ENCODE measurements at places on chromosomes 11 and 22.

GRCh38 chr11:116515664-116516184, 257.1 kb downstream of the BUD13 start:
- DNase-seq = no peak

GRCh38 chr22:29014773-29015172, 46.9 kb downstream of the C22orf31 start:
- DNase-seq = no peak

GRCh38 chr11:73493956-73494598, 103.8 kb downstream of the FAM168A start:
- peak; percentile 63 for DNase-seq

- DNase-seq = no peak
Measured at GRCh38 chr11:9276571-9276970, 11.4 kb upstream of the DENND5A start.

GRCh38 chr11:63683133-63683991, 2.1 kb downstream of the RTN3 start:
- DNase-seq = peak; percentile 74

GRCh38 chr22:29820961-29821290, 17.1 kb downstream of the ASCC2 start:
- DNase-seq = peak; percentile 55

- DNase-seq = no peak
Measured at GRCh38 chr11:23765682-23766252, 731.1 kb upstream of the LUZP2 start.

DNA sequence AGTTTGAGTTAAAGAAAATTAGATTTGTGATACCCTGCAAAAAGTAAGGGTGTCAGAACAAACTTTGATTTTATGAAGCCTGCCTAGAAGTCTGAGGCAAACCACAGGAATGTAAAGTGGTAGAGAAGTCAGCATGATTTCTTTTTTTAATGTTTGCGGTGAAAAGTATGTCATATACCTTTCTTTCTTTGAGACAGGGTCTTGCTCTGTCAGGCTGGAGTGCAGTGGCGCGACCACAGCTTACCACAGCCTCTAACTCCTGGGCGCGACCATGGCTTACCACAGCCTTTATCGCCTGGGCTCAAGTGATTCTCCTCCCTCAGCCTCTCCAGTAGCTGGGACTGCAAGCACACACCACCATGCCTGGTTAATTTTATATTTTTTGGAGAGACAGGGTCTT, 4.7 kb downstream of the API5 start:
- DNase-seq = no peak

GRCh38 chr11:6554828-6555706, 48.3 kb downstream of the RRP8 start:
- DNase-seq = no peak

- no peak for DNase-seq
Measured at GRCh38 chr11:11769782-11770181, 72.0 kb upstream of the USP47 start.

GRCh38 chr11:116217006-116217405, 555.8 kb downstream of the BUD13 start:
- DNase-seq = peak; percentile 66

DNA sequence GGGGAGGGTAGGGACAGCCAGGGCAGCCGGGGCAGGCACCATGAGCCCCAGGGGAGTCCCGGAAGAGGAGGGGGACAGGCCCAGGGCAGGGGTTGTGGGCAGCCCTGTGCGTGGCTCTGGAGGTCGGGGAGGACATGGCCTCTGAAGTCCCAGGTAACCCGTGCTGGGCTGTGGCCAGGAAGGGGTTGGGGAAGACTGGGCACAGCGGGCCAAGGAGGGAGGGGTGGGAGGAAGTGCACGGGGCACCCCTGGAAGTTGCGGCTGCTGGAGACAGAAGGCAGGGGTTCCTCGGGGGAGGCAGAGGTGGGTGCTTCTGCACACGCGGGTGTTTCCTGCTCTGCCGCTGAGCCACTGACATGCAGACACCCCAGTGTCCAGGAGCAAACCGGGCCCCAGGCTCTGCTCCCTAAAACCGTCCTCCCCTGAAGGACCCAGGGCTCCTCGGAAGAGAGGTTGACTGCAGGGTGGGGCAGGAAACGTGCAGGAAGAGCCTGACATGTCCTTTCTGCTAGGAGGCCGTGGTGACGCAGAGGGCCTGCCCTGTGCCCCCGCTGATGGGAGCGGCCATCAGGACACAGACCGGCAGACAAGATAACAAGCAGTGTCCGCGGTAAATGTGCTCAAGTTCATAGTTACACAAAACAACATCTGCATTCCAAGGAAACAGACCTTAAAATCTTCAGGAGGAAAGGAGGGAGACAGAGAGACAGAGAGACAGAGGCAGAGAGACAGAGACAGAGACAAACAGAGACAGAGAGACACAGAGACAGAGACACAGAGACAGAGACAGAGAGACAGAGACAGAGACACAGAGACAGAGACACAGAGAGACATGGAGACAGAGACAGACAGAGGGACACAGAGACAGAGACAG, 5.7 kb downstream of the TNNI2 start:
- no peak for DNase-seq

- DNase-seq = no peak
Measured at GRCh38 chr11:6012035-6012668, 5.4 kb upstream of the OR56A4 start.

- DNase-seq = peak; percentile 25
Measured at GRCh38 chr22:49046546-49047361, 780.9 kb downstream of the BRD1 start.

GRCh38 chr22:31100762-31101525, 6.4 kb downstream of the SELENOM start:
- DNase-seq = no peak

DNA sequence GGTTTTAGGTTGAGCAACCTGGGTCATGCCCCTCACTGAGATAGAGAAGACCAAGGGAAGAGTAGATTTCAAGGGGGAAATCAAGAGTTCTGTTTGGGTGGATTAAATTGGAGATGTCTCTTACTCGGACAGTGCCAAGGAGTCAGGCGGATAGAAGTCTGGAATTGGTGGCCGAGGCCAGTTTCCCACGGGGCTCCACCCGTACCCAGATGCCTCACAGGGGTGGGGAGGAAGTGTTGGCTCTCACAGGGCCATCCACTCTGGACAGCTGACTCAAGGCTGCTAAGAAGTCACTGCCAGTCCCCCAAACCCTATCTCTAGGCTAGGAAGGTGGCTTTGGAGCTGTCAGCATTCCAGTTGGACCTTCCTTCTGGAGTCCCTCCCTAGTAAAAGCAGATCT, 79.1 kb upstream of the TIMP3 start:
- DNase-seq = no peak

Measured in pons (tissue), 1 donor.